ENCODE measurements at places on chromosomes 16 and 17. TPM values are rescaled to one million over a fixed set of nuclear protein-coding genes. Genes with fewer than 3 reads are reported as not detected.

KRTAP4-3 gene
- not detected for total RNA-seq

NLRC3 gene
- not detected for total RNA-seq

CORO6 gene
- 5.7 TPM for total RNA-seq

FBXW10 gene
- not detected for total RNA-seq

PPP1R27 gene
- not detected for total RNA-seq

ITGB4 gene
- total RNA-seq: not detected

FOXC2 gene
- 0.53 TPM for total RNA-seq

CHST4 gene
- not detected for total RNA-seq

CPNE2 gene
- 17.6 TPM for total RNA-seq

LRRC37A2 gene
- total RNA-seq: 3.7 TPM

TBC1D3B gene
- total RNA-seq: not detected

SDR42E1 gene
- 0.35 TPM for total RNA-seq

CCDC144A gene
- 0.71 TPM for total RNA-seq

SHBG gene
- total RNA-seq: not detected

SPAG9 gene
- total RNA-seq: 53.2 TPM

PRAC1 gene
- total RNA-seq: not detected

TLCD3B gene
- 1.2 TPM for total RNA-seq

MYL11 gene
- total RNA-seq: not detected

PSMC3IP gene
- total RNA-seq: 9.2 TPM

KRT12 gene
- not detected for total RNA-seq

RNF157 gene
- 0.29 TPM for total RNA-seq

CNOT1 gene
- total RNA-seq: 77.8 TPM

MLLT6 gene
- total RNA-seq: 8.4 TPM

SDR42E2 gene
- not detected for total RNA-seq

FBXL16 gene
- 0.53 TPM for total RNA-seq

ATP2A3 gene
- 1.8 TPM for total RNA-seq

KCNJ18 gene
- not detected for total RNA-seq

ZSCAN10 gene
- not detected for total RNA-seq

ADAM11 gene
- 0.53 TPM for total RNA-seq

DOC2A gene
- total RNA-seq: 0.53 TPM

HNF1B gene
- not detected for total RNA-seq

TBC1D3G gene
- not detected for total RNA-seq

TP53TG3 gene
- not detected for total RNA-seq

STX1B gene
- 0.86 TPM for total RNA-seq

KRT32 gene
- 0.18 TPM for total RNA-seq

MMP28 gene
- total RNA-seq: 6.6 TPM

KRTAP3-2 gene
- not detected for total RNA-seq

KRT34 gene
- 115 TPM for total RNA-seq

PNMT gene
- 0.29 TPM for total RNA-seq

KRTAP4-5 gene
- not detected for total RNA-seq

SOCS7 gene
- total RNA-seq: 10.3 TPM

MMP2 gene
- total RNA-seq: 147 TPM

TAF1C gene
- 29.4 TPM for total RNA-seq

SYNGR3 gene
- total RNA-seq: 1.1 TPM

FXR2 gene
- total RNA-seq: 38.8 TPM

ANKRD40CL gene
- total RNA-seq: not detected

LITAF gene
- total RNA-seq: 89.9 TPM

PIK3R6 gene
- not detected for total RNA-seq

ELMO3 gene
- 0.58 TPM for total RNA-seq

TAC4 gene
- total RNA-seq: not detected

KRT39 gene
- total RNA-seq: not detected

MYH2 gene
- under 0.01 TPM for total RNA-seq

GRB7 gene
- total RNA-seq: 4.9 TPM

CCL4L2 gene
- not detected for total RNA-seq

TP53TG3B gene
- not detected for total RNA-seq

LRRC59 gene
- total RNA-seq: 282 TPM

TP53TG3D gene
- 0.71 TPM for total RNA-seq

PYY gene
- total RNA-seq: not detected
